Muscle of arm (tissue), 14 donors: ENCODE measurements at places on chromosomes 4 and X. TPM values are rescaled to one million over a fixed set of nuclear protein-coding genes. Genes with fewer than 3 reads are reported as not detected.

DNA sequence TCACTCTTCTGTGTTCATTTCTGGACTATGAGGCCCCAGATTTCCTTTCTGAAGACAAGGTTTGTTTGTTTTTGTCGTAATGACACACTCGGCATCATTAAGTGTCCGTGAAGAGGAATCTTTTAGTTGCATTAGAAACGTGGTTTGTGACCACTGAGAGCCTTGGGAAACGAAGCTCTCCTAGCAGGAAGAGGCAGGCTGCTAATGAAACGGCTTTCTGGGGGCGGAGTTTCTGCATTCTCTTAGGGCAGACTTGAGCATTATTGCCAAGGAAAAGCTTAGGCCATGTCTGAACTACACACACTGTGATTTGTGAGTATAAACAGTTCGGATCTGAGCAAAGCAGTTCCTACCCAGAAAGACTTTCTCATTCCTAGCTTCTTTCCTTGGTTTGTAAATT lies 64.0 kb downstream of the SOX3 start:
- peak; percentile 12 for DNase-seq

DNA sequence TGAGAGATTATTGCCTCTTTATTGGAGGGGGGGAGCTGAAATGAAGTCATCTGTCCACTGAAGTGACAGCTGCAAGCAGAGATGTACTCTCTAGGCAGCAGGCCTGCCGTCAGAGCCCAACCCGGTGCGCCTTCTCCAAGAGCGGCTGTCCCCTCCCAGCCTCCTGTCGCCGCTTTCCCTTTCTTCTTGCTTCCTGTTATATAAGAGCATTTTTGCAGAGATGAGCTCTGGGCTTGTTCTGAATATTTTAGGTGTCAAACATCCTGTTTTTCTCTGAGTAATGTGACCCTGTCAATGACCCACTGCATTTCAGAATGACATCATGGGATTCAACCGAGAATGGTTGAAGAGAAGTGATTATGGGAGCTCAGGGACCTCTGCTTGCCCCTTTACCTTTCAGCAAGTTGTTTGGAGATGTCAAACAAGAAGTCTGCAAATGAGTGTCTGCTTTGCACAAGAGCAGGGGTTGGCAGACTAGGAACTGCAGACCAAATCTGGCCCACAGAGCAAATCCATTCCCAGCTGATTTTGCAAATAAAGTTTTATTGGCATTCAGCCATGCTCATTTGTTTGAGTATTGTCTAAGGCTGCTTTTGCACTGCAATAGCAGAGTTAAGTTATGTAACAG lies 79.9 kb downstream of the SLC9A6 start:
- DNase-seq: peak; percentile 79

ABLIM2 gene
- not detected for polyA plus RNA-seq

AFM gene
- 0.12 TPM for polyA plus RNA-seq

RHOXF2B gene
- polyA plus RNA-seq: not detected

DNA sequence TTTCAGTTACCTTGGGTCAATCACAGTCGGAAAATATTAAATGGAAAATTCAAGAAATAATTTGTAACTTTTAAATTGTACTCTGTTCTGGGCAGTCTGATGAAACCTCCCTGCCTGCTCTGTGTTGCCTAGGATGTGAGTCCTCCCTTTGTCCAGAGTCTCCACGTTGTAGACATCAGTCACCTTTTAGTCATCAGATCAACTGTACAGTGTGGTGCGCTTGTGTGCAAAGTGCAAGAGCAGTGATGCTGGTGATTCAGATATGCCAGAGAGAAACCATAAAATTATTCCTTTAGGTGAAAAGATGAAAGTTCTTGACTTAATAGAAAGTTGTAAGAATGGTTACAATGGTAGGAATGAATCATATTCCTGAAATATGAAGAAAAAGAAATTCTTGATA lies 1.4 kb downstream of the SPATA4 start:
- DNase-seq: no peak

GRCh38 chr4:163500586-163500985 lies 6.1 kb downstream of the TMA16 start:
- no peak for DNase-seq

GPC4 gene
- polyA plus RNA-seq: 67.3 TPM

EGF gene
- 9.4 TPM for polyA plus RNA-seq

GRCh38 chrX:17738737-17739535 lies 1.6 kb downstream of the SCML1 start:
- DNase-seq: no peak

GRCh38 chr4:138675685-138676084 lies 339.9 kb upstream of the NOCT start:
- no peak for DNase-seq

- peak; percentile 5 for DNase-seq
Observed at GRCh38 chr4:119246177-119246733, 33.7 kb downstream of the USP53 start.
